CMK (cell line): ENCODE measurements at places on chromosomes 4 and X.

GRCh38 chr4:4594285-4594920, 52.6 kb upstream of the STX18 start:
- DNase-seq, result no peak

DNA sequence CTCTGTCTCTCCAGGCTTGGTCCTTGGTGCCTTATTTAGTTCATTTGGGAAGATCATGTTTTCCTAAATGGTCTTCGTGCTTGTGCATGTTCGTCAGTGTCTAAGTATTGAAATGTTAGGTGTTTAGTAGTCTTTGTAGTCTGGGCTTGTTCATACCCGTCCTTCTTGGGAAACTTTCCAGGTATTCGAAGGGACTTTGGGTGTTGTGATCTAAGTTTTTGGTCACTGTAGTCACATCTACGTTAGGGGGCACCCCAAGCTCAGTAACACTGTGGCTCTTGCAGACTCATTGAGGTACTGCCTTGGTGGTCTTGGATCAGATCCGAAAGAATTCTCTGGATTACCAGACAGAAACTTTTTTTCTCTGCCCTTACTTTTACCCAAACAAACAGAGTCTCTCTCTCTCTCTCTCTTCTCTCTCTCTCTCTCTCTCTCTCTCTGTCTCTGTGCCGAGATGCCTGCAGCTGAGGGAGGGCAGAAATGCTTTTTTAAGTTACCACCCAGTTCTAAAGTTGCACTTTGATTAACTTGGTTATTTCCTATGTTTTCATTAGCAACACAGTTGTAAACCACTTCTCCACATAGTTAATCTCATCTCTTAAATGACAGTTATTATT, 67.6 kb upstream of the SLC7A3 start:
- DNase-seq, result no peak

GRCh38 chr4:533318-534100, 34.5 kb downstream of the PIGG start:
- DNase-seq, result no peak

GRCh38 chr4:42083816-42084215, 68.6 kb downstream of the BEND4 start:
- DNase-seq, result no peak

DNA sequence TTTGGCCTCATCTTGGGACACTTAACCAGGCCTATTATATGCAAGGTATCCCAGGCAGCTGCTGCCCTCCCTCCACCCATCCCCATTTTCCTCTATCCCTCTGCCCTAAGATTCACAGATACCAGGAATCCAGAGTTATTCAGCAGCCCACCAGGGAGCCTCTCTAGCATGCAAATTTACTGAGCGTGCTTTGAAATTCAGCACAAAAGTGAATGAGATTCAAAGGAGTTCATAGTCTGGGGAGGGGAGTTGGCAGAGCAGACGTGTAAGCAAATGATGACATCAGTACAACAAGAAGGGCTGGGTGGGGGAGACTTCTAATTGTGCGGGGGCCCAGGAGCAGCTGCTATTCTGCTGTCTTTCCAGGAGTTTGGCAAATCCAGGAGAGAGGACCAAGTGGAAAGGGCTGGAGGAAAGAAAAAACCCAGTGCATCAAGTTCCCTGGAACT, 1.7 kb upstream of the MTM1 start:
- DNase-seq, result no peak

GRCh38 chr4:16078195-16078760, 5.5 kb downstream of the PROM1 start:
- DNase-seq, result no peak

- DNase-seq, result no peak
Measured at GRCh38 chrX:149648932-149649331, 17.3 kb upstream of the TMEM185A start.

GRCh38 chr4:38664706-38665401, 855 bp downstream of the KLF3 start:
- DNase-seq, result no peak

DNA sequence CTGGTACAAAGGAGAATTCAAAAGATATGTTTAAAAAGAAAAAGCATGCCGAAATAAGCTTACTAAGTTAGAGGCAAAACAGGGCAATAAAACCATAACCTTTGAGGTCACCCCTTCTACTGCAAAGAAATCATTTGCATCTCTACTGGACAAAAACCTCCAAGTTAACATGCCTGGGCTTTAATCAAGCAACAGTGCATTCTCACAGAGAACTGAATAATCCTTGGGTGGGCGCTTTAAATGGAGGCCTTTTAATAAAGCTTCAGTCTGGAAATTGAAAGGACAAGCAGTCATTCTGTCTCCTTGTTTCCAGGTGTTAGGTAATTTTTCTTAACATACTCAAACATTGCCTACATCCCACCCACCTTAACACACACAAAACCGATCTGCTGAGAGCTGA, 34.6 kb upstream of the SMS start:
- no peak for DNase-seq
